ENCODE measurements at places on chromosomes 4 and X. TPM values are rescaled to one million over a fixed set of nuclear protein-coding genes. Genes with fewer than 3 reads are reported as not detected.
A peak's percentile ranks its signal among the peaks of the same experiment; 100 is the strongest.

DNA sequence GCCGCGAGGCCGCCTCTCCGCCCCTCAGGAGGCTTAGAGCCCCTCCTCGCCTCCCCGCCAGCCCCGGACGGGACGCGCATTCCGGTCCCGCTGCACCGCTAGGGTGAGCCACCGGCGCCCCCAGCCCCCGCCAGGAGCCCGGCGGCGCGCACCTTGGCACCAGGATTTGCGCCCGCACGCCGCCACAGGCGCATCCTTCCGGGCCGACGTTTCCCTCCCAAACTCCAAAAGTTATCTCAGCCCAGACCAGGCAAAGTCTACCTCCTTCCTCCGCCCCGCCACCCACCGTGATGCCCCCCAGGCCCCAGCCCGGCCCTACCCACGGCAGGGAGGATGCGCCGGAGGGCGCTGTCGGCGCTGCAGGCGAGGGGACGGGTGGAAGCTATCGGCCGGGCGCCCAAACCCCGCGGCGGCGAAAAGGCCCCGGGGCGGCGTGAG lies 538 bp downstream of the SCML2 start:
- peak; percentile 23 for DNase-seq

SPOCK3 gene
- total RNA-seq, result not detected

PLXNB3 gene
- 0.69 TPM for total RNA-seq

- peak; percentile 47 for DNase-seq
Measured at GRCh38 chrX:65607070-65607742, 60.2 kb upstream of the MSN start.

- peak; percentile 90 for DNase-seq
Measured at GRCh38 chr4:38128478-38129459, 168.6 kb downstream of the PTTG2 start.

GRCh38 chr4:162969194-162969593 lies 197.5 kb downstream of the NAF1 start:
- no peak for DNase-seq

YIPF6 gene
- total RNA-seq, result 24.2 TPM

DNA sequence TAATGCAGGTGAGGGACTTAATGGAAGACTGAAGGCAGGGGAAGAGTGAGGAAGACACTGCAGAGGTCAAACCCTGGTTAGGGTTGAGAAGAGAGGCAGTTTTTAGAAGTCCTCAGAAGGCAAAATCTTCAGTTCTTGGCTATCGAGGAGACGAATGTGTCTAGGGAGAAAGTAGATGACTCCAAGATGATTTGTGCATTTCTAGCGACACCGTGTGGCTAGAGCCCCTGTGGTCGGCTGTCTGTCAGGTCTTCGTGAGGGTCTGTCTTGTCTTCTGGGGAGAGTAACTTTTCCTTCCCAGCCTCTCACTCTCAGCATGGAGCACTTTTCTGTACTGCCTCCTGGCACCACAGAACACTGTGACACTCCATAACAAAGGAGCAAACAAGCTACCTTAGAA lies 458.1 kb downstream of the STIM2 start:
- peak; percentile 20 for DNase-seq

- peak; percentile 43 for DNase-seq
Measured at GRCh38 chrX:45850775-45851433, 650.2 kb upstream of the DIPK2B start.

INTS6L gene
- 21.2 TPM for total RNA-seq

DNA sequence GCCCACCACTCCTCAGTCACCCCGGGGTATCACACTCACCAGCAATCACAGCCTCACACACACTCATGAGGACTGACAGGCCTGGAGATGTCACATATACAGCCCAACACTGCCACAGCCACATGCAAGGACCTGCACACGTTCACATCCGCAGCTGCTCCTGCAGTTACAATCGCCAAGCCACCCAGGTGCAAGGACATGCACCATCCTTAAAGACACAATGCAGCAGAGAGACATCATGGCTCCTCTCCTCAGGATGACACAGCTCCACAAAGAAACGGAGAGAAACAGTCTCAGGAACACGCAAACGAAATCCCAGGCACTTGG lies 1.1 kb downstream of the PCSK1N start:
- DNase-seq, result no peak

DNA sequence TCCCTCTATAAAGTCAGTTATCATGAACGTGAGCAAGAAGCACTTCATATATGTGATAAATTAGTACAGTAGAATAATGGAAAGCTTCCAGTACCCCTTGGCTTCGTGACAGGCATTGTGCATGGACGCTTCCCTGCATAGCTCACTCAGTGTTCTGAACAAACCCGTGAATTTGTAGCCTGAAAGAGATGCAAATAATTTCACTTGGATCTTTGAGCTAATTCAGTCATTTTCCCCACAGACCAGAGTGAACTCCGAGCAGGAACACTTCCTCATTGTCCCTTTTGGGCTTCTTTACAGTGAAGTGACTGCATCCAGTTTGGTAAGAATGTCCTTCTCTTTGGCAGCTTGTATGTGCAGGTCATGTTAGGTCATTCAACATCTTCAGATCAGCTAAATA lies 50.1 kb downstream of the ADD1 start:
- no peak for DNase-seq

GRCh38 chr4:38076153-38076669 lies 116.0 kb downstream of the PTTG2 start:
- DNase-seq, result no peak

GRCh38 chrX:102957751-102958150 lies 20.7 kb downstream of the RAB40AL start:
- no peak for DNase-seq

DNA sequence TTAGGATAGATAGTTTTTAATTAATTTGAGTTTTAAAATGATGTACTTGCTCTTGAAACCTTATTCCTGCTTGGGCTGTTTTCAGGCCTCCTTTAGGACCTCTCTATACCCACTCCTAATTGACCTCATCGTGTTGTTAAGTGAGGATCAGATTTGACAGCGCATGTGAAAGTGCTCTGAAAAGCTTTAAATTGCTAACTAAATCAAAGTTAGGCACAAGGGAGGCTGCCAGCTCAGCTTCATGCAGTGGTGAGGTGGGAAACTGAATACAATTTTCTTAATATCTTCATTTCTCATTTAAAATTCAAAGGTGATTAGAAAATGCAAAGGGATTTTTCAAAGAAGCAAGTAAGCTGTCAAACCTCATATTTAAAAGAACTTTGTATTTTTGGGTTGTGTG lies 20.0 kb downstream of the FHDC1 start:
- DNase-seq, result no peak

- no peak for DNase-seq
Measured at GRCh38 chrX:29435396-29435795, 780.0 kb upstream of the MAGEB2 start.
